ENCODE measurements at places on chromosomes 3 and 15. TPM values are rescaled to one million over a fixed set of nuclear protein-coding genes. Genes with fewer than 3 reads are reported as not detected.

The GP9 gene
- not detected for total RNA-seq

The MELTF gene
- total RNA-seq: 4.2 TPM

The GALNT15 gene
- total RNA-seq: 7.3 TPM

The TNFAIP8L3 gene
- 11.1 TPM for total RNA-seq

- no peak for DNase-seq
Measured at GRCh38 chr15:70615435-70616310, 147.7 kb downstream of the UACA start.

DNA sequence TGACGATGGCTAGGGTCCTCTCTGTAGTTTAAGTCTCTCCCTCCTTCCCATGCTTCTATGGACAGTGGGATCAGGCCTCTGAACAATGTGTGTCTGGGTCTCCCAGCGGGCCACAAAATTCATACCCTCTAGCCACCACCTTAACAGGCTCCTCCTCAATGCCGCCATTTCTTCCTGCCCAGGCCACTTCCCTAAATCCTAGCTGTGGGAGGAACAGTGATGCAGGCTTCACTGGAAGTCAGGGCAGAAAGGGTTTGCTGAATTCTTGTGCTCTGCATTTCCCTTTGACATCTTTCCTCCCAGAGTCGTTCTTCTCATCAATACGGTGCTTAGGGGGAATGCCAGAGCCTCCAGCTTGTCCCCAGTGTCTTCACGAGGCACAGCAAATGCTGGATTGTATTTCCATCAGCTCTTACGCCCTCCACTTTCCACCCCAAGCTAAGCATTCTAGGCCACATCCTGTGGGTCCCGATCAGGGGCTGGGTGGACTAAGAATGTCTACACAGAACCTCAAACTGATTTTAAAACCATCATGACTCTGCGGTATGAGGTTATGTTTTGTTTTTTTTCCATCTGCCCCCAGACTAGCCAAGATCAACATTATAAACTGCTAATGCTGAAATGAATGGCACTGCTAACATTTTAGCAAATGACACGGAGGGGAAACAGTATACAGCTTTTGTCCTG lies 11.9 kb upstream of the LDHAL6B start:
- no peak for DNase-seq

DNA sequence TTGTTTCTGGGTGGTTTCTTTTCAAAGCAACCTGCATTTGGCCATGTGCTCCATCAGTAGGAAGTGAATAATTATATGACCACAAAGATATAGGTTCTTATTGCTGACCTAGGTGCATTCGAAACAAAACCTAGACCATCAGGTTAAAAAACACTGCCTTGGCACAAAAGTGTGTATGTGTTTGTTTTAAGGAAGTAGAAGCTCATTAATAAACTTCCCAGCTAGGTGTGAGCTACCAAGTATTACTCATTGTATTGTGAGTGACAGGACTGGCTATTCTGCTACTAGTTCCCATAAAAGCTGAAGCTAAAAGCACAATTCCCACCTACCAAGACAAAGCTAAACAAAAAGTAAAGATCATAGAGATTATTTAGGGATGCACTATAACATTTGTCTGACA lies 168.2 kb downstream of the TP63 start:
- no peak for DNase-seq

GRCh38 chr3:18258492-18258891 lies 166.6 kb downstream of the SATB1 start:
- DNase-seq: no peak

DNA sequence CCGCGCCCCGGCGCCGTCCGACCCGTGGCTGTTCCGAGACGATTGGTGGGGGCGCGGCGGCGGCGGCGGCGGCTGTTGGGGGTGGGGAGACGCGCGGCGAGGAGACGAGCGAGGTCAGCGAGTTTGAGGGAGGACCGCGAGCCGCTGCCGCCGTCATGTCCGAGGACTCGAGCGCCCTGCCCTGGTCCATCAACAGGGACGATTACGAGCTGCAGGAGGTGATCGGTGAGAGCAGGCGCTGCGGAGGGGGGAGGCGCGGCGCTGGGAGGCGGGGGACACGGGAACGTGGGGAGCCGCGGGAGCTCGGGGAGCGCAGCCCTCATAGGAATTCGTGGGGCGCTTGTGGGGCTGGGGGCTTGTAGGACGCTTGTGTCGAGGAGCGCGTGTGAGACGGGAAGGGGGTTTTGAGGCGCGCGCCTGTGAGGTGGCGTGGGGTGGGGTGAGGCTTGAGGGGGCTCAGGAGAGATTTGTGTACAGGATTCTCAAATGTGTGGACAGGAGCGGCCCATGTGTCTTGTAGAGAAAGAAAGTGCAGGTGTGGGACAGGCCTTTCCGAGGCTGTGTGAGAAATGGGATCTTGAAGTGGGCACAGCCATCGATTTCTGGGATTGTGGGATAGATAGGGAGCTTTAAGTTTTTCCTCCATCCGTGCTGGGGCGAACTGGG lies 518 bp downstream of the OXSR1 start:
- DNase-seq: no peak

DNA sequence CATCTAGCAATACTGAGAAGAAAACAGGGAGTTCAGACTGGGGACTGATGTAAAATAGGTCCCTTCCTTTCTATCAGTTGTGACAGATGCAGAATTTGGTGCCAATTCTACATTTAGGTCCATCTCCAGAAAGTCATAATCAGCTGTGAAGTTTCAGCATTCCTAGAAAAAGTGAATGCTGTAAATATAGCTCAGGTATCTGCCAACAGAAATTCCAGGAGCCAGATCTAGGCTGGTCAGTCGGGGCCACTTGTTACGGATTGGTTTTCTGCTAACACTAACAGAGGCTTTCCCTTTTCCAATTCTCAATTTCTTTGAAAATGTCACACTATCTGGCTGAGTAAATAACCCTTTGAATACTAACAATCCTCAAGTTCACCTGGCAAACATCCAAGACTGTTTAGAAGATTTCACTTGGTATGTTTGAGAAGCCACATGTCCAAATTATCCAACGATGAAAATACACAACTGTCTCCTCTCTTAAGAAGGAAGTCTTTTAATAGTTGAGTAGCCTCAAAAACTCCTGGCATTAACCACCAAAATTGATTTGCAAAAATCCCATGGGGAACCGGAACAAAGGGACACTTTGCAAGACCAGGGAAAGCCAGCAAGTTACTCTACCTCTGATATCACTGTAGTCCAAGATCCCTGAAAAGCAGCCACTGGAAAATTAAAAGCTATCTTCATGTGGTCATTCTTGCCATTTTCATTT lies 222.3 kb downstream of the ZMAT3 start:
- DNase-seq: no peak

GRCh38 chr3:39294446-39295183 lies 14.8 kb upstream of the CX3CR1 start:
- DNase-seq: no peak

- DNase-seq: no peak
Measured at GRCh38 chr15:92118162-92118935, 264.8 kb downstream of the SLCO3A1 start.

GRCh38 chr15:59237119-59237855 lies 30.6 kb downstream of the LDHAL6B start:
- no peak for DNase-seq

DNA sequence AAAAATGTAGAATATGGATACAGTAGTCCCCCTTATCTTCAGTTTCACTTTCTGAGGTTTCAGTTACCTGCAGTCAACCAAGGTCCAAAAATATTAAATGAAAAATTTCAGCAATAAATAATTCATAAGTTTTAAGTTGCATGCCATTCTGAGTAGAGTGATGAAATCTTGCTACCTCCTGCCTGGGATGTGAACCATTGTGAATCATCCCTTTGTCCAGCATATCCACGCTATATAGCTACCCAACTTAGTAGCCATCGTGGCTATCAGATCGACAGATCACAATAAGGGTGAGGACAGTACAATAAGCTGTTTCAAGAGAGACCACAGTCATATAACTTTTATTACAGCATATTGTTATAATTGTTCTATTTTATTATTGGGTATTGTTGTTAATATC lies 1.2 kb upstream of the LARS2 start:
- DNase-seq: no peak

- no peak for DNase-seq
Measured at GRCh38 chr3:162978136-162978535, 1481.5 kb downstream of the OTOL1 start.

DNA sequence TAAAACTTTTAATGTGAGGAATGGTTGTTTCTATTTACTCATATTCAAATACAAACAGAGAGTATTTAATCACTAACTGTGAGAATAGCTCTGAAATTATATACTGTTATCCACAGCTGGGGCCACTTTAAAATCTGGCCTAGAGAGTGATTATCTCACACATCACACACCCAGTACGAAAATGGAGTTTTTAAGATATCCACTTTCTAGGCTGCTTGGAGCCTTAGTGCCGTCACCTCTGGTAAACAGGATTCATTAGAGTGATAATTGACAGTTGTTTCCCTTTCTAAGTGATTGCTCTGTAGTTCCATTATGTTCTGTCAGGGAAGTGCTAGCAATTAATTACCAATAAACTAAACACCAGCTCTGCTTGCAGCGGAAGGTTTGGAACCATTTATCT lies 942.4 kb downstream of the FHIT start:
- DNase-seq: no peak

GRCh38 chr15:29704950-29705597 lies 117.2 kb downstream of the TJP1 start:
- DNase-seq: no peak

GRCh38 chr15:27065151-27065550 lies 94.2 kb downstream of the GABRG3 start:
- no peak for DNase-seq

GRCh38 chr3:58586776-58587192 lies 9.6 kb upstream of the FAM107A start:
- DNase-seq: no peak

- DNase-seq: no peak
Measured at GRCh38 chr15:68679161-68679560, 100.4 kb downstream of the CORO2B start.
